Pulmonary artery endothelial cell (primary cell): ENCODE measurements at places on chromosomes 5 and 9. TPM values are rescaled to one million over a fixed set of nuclear protein-coding genes. Genes with fewer than 3 reads are reported as not detected.
A peak's percentile ranks its signal among the peaks of the same experiment; 100 is the strongest.

The LAMC3 gene
- 0.07 TPM in 1 of 2 replicates, not detected in the other for total RNA-seq

The CD180 gene
- not detected in 2 replicates for total RNA-seq

- no peak for DNase-seq
These were observed 12.5 kb upstream of the SMIM23 start for GRCh38 chr5:171773106-171773505.

- DNase-seq = no peak
These were observed 12.9 kb downstream of the RASGRF2 start for GRCh38 chr5:80973027-80973426.

- DNase-seq = no peak
These were observed 151.5 kb upstream of the DAPK1 start for GRCh38 chr9:87346061-87346665.

GRCh38 chr9:136765041-136765440 is 723 bp upstream of the LCN15 start:
- no peak for DNase-seq

The SV2C gene
- not detected in 2 replicates for total RNA-seq

The ZBED3 gene
- total RNA-seq = 1.7 and 3.6 TPM in 2 replicates

The PCDHB12 gene
- total RNA-seq = 0.21 and 0.33 TPM in 2 replicates

- DNase-seq = no peak
These were observed 407.7 kb upstream of the GRAMD2B start for GRCh38 chr5:126015235-126016181.

GRCh38 chr9:36025746-36026145 is 11.0 kb upstream of the RECK start:
- no peak for DNase-seq

DNA sequence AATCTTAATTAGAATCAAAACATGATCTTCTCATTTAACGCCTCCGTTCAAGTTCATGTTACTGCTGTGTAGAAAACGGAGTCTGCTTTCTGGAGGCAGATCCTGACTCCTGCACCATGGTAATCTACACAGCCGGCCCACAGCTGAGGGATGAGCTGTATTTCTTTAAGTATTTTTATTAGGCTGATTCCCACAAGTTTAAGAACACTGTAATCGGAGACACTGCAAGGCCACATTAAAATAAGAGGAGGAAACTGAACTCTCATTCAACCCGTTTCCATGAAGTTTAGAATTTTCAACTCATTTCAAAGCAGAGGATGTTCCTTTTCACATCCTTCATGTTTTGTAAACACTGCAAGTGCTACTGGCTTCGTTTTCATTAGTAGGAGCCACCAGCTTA is 372.2 kb downstream of the NFIB start:
- no peak for DNase-seq

DNA sequence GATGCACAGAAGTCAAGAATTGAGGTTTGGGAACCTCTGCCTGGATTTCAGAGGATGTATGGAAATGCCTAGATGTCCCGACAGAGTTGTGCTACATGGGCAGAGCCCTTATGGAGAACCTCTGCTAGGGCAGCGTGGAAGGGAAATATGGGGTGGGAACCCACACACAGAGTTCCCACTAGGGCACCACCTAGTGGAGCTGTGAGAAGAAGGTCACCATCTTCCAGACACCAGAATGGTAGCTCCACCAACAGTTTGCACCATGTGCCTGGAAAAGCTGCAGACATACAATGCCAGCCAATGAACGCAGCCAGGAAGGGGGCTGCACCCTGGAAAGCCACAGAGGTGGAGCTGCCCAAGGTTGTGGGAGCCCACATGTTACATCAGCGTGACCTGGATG is 104.5 kb downstream of the STK32A start:
- DNase-seq = no peak

GRCh38 chr9:16075696-16076095 is 522.9 kb downstream of the CCDC171 start:
- DNase-seq = no peak

GRCh38 chr9:134252084-134252830 is 74.0 kb upstream of the RXRA start:
- DNase-seq = no peak

GRCh38 chr5:154761046-154761736 is 6.0 kb downstream of the LARP1 start:
- DNase-seq = no peak

DNA sequence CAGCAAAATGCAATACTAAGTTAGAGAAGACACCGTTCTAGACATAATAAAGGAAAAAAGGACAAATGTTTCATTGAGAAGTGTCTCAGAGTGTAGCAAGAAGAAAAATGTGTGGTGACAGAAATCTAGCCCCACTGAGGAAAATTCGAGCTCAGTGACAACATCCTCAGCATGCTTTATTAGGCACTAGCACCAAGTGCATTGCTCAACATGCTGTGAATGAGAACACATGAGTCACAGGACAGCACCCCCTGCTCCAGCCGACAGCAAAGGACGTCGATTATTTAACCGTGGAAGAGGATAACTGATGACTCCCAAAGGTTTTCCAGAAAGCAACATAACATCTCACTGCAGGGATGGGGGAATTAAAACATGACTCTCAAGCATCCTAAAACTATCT is 182.7 kb downstream of the GNAQ start:
- DNase-seq = peak; percentile 50

The ANKRD20A1 gene
- 1.3 and 1.6 TPM in 2 replicates for total RNA-seq

DNA sequence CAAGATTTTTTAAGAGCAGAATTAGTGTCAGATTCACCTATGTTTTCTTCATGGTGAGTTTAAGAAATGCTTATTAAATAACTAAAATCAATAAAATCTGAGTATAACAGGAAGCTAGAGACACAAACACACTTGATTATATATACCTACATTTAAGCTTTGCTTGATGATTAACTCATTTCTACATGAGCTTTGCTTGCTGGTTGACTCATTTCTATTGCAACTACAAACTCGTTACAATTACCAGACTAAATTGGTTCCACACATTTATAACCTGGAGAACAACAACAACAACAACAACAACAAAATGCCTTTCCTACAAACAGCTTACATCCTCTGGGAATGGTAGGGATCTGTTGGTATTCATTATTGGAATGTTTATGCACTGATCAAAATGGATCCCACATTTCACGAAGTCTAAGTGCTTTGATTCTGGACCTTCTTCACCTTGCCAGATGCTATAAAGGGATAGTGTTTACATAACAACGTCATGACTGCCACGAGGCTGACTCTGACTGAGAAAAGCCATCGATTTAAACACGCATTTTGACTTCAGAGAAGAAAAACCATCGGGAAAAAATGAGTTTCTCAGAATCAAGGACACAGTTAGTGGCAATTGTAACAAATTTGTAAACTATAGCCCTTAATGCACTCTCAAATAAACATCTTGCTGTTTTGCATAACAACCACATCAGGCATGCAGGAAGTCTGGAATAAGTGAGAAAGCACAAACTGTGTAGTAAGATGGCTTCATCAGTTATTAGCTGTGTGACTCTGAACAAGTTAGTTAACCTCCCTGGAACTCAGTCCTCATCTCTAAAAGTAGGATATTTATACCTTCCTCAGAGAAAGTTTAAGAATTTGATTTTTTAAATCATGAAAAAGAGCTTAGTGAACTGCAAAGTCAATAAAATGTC is 49.8 kb downstream of the RASEF start:
- DNase-seq = no peak

- DNase-seq = no peak
These were observed 218.4 kb downstream of the MED10 start for GRCh38 chr5:6159832-6160430.

The C9orf152 gene
- not detected in 2 replicates for total RNA-seq

- no peak for DNase-seq
These were observed 26.9 kb downstream of the PPP3R2 start for GRCh38 chr9:101567725-101568350.

The SPOCK1 gene
- total RNA-seq = 70.3 and 324 TPM in 2 replicates

GRCh38 chr9:96061293-96061987 is 185.9 kb downstream of the ERCC6L2 start:
- DNase-seq = peak; percentile 22

GRCh38 chr5:133114933-133115310 is 63.1 kb downstream of the HSPA4 start:
- no peak for DNase-seq
